ENCODE measurements at places on chromosomes 5 and 9.

DNA sequence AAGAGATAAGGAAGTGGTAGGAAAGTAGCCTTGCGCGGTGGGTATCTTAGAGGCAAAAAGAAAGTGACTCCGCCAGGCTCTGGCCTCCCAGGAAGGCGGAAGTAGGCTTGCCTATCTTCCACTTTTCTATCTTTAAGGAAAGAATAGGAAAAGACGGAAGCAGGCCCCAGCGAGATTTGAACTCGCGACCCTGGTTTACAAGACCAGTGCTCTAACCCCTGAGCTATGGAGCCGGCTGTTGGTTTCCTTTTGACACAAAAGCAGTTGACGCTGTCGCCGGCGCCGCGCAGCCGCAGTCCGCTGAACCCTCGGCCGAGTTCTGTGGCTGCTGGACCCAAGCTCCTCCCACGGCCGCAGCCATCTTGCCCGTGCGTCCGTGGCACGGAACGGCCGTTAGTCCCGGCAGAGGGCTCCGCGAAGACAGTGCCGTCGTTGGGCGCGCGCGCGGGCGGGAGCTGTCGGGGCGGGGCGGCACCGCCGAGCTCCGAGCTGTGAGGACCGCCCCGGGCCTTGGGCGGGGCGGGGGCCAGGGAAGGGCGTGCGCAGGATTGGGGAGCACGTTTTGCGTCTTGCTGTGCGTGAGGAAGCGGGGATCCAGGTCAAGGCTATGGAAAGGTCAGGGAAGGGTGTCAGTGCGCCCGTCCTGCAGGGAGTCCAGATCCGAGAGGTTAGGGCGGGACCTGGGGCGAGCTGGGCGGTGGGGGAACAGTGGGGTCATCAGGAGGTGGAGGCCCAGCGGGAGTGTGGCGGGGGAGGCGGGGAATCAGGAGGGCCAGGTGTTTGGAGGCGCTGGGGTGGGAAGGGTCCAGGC is 13.3 kb downstream of the TRIM7 start:
- DNase-seq, result peak; percentile 90

DNA sequence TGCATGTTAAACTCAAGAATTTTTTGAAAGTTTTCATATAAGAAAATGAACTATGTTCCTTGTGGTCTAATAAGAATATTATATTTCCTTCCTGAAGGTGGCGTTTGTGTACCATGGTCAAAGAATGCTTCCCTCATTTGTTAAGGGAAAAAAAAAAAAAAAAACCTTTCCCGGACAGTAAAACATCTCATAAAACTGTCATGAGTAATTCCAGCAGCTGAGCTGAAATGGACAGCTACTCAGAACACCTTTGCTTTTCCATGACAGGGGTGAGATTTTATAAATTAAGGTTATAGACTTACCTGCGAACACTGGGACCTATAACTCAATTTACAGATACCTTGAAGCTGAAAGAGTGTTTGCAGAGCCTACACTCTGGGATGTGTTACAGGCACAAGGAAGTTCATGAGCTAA is 113.2 kb upstream of the RANBP3L start:
- DNase-seq, result peak; percentile 74

- DNase-seq, result no peak
These were observed 1.1 kb downstream of the OSTF1 start for GRCh38 chr9:75089373-75089766.

DNA sequence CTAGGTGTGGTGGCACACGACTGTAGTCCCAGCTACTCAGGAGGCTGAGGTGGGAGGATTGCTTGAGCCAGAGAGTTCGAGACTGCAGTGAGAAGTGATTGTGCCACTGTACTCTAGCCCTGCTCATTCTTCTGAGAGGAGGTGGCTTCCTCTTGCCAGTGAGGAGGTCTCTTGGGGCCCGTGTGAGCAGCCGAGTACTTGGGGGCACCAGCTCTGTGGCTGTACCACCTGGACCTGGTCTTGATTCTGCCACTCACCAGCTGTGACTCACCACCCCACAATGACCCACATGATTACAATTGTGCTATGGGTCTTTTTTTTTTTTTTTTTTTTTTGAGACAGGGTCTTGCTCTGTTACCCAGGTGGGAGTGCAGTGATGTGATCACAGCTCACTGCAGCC is 18.0 kb upstream of the CRB2 start:
- no peak for DNase-seq

- DNase-seq, result no peak
These were observed 19.0 kb upstream of the SPINK4 start for GRCh38 chr9:33220681-33221567.

All from urothelium cell line (cell line).